ENCODE measurements at places on chromosomes 6 and 20.
A peak's percentile ranks its signal among the peaks of the same experiment; 100 is the strongest.

- DNase-seq: no peak
These were observed 163.6 kb upstream of the CENPW start for GRCh38 chr6:126176282-126176681.

GRCh38 chr6:166966268-166966667 lies 9.9 kb upstream of the RNASET2 start:
- DNase-seq: no peak

GRCh38 chr20:63238514-63239125 lies 2.9 kb downstream of the BIRC7 start:
- DNase-seq: no peak

DNA sequence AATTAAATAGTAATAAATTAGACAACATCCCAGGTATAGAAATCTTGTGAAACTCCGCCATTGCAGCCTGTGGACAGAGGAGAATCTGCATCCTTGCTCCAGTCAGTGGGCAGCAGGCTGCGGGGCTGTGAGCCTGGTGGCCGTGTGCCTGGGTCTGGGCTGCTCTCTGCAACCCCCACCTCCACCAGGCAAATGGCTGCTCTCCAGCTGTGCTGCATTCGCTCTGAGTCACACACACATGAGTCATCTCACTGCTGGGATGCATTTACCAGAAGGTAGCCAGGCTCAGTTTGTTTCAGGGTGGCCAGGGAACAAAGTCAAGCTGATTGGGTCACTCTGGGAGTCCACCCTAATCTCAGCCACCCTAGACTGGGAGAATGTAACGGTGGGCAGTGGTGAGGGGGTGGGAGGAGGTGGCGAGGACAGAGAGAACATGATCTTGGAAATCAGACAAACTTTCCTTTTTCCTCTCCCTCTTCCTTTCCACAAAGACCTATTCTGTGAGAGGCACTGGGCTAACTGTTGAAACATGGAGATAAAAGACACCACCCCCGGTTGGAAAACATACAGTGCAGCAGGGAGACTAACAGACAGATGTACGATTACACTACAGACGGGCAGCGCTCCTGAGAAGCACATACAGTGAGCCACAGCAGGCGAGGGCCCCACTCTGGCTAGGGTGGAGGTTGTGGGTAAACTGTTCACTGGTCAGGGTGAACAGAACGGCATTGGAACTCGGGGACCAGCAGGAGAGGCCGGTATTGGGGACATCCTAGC lies 59.2 kb downstream of the TRAM2 start:
- DNase-seq: peak; percentile 76

DNA sequence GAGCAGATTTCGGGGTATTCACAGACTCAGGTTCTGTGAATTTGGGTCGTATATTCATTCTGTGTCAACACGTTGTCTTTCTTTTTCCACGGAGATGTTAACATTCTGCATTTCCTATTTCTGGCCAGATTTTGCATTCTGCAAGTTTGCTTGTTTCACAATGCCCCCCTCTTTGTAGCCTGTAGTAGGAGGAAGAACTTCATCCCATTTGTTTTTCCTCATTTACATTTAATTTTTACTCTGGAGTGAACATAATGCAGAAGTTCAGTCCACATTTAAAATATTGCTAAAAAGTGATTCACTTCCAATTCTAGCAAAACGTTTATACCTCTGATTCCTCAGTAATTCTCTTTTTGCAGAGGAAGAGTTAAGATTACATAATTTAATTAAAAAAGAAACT lies 12.9 kb downstream of the TAGAP start:
- DNase-seq: no peak

DNA sequence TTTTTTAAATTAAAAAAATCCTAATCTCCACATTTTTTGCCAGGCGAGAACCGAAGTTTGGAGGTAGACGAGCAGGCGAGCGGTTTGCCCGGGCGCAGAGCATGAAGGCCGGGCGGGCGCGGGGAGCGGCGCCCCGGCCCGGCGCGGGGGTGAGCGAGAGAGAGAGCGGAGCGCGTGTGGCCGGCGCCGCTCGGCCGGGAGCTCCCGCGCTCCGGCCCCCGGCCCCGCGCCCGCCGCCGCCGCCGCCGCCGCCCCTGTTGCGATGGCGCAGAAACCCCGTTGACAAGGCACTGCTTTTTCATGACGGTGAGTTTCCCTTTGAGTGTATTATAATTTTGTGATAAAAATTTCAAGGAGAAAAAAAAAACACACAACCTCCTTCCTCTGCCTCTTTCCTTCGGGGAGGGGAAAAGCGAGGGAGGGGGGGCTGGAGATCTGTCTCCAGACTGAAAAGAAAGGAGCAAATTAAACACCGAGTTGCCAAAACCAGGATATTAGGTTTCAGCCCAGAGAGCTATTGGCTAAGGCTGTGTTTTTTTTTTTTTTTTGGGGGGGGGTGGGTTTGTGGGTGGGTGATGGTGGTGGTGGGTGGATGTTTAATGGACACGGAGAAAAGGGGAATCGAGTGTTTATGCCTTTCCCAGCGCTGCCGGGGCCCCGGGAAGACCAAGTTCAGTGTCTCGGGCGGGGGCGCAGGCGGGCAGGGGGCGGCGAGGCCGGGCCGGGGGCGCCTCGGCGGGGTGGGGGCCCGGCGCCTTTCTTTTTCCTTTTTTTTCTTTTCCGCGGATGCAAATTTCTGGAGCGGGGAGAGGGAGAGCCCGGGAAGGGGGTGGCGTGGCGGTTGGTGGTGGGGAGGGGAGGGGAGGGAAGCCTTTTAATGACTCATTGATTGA lies at the start of gene BICRAL:
Gene BICRAL, plus strand, starts transcription at position 257 of the 893 bp plus-strand sequence. CDS start 39,971 bp downstream, outside the sequence.
- peak; percentile 62 for DNase-seq

DNA sequence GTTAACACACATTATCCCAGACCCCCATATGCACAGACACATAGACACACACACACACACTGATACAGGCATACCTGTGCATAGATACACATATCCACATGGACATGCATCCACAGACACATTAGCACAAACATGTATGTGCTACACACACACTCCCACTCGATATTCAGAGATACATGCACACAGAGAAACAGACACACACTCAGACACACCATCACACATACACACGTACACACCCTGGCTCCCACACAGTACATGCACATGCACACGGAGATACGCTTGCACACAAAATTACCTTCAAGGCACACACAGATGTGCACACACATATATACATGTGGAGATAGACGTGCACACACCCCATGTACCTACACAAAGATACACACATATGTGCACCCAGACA lies 19.7 kb downstream of the RBM38 start:
- no peak for DNase-seq

- peak; percentile 85 for DNase-seq
These were observed 33.0 kb downstream of the HNF4A start for GRCh38 chr20:44388466-44389023.

GRCh38 chr6:91106083-91106482 lies 519.2 kb upstream of the MAP3K7 start:
- no peak for DNase-seq

- no peak for DNase-seq
These were observed 5.2 kb downstream of the VWA7 start for GRCh38 chr6:31771992-31772358.

- DNase-seq: no peak
These were observed 142.6 kb downstream of the ELOVL4 start for GRCh38 chr6:79804732-79805131.

DNA sequence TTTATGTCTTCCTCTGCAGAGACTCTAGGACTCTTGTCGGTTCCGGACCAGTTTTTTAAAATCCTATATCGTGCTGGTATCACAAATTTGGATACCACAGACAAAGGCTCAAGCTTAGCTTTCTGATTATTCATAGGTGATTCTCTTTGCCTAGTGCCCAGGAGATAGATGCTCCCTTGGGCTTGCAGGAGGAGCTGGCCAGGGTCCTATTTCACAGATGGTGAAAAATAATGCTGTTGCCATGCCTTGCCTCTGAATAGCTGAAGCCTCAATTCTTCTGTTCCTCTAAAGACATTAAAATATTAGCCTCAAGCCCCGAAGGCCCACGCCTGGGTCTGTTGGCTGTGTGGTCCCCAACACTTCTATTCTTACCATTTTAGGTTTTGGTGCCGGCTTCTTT lies 123.9 kb upstream of the BACH2 start:
- DNase-seq: no peak

GRCh38 chr20:57433657-57434389 lies 42.6 kb downstream of the RBM38 start:
- no peak for DNase-seq

- DNase-seq: no peak
These were observed 13.4 kb downstream of the HLA-DOB start for GRCh38 chr6:32803416-32803815.

- DNase-seq: no peak
These were observed 113.7 kb downstream of the FAM217A start for GRCh38 chr6:3965071-3965718.

GRCh38 chr6:105608711-105609374 lies 206.0 kb upstream of the PREP start:
- DNase-seq: peak; percentile 20

DNA sequence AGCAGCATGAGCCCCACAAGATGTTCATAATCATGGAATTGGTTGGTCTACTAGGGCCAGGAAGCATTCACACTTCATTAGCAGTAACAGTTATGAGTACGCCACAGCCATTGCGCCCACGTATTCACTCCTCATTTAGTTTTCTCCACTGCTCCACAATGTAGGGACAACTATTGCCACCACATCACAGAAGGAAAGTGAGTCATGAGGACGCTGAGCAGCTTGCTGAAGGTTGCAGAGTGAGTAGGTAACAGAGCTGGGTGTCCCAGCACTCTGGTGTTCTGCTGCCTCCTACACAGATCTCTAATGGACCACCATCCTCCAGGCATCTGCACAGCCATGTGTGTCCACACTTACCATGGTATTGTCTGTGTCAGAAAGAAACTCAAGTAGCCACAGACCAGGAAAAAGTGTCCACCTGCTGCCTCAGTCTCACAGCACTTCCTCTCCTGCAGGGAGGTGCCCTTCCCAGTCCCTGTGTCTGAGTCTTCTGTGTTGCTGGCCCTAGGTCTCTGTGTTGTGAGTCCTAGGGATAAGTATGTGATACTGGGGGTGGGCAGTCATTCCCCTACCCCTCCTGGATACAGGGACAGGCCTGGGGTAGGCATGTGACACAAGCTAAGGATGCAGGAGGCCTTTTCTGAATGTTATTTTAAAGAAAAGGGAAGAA lies 103.9 kb downstream of the TTLL2 start:
- DNase-seq: no peak

Measured in transverse colon (tissue), 4 donors.